ENCODE measurements at places on chromosomes 7 and 10. TPM values are rescaled to one million over a fixed set of nuclear protein-coding genes. Genes with fewer than 3 reads are reported as not detected.

The LLCFC1 gene
- polyA plus RNA-seq: 0.69 TPM

The ZNF32 gene
- 20.5 TPM for polyA plus RNA-seq

The TSPAN33 gene
- polyA plus RNA-seq: 50.3 TPM

The PRF1 gene
- 1.8 TPM for polyA plus RNA-seq

The SLC26A5 gene
- polyA plus RNA-seq: 0.44 TPM
